ENCODE measurements at places on chromosomes 12 and 14.

DNA sequence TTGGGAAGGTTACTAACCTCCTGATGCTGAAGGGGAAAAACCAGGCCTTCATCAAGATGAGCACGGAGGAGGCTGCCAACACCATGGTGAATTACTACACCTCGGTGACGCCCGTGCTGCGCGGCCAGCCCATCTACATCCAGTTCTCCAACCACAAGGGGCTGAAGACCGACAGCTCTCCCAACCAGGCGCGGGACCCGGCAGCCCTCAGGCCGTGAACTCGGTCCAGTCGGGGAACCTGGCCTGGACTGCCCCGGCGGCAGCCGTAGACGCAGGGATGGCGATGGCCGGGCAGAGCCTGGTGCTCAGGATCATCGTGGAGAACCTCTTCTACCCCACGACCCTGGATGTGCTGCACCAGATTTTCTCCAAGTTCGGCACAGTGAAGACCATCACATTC lies 133.0 kb upstream of the FUT8 start:
- DNase-seq = no peak
- H3K4me1 ChIP-seq = peaks cover 17% of the 10 kb centered on the region
- no peak overlapping the region for H3K27ac ChIP-seq

DNA sequence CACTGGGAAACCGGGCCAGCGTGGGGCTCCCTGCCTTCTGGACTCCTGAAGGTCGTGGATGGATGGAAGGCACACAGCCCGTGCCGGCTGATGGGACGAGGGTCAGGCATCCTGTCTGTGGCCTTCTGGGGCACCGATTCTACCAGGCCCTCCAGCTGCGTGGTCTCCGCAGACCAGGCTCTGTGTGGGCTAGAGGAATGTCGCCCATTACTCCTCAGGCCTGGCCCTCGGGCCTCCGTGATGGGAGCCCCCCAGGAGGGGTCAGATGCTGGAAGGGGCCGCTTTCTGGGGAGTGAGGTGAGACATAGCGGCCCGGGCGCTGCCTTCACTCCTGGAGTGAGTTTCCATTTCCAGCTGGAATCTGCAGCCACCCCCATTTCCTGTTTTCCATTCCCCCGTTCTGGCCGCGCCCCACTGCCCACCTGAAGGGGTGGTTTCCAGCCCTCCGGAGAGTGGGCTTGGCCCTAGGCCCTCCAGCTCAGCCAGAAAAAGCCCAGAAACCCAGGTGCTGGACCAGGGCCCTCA lies 26.9 kb downstream of the HIP1R start:
- H3K36me3 ChIP-seq = peaks cover 23% of the 10 kb centered on the region
- H3K4me3 ChIP-seq = no peak overlapping the region
- no peaks in the 10 kb centered on the region for H3K27me3 ChIP-seq

- H3K4me1 ChIP-seq = no peaks in the 10 kb centered on the region
- DNase-seq = no peak
- no peak overlapping the region for H3K27ac ChIP-seq
- no peaks in the 10 kb centered on the region for H3K36me3 ChIP-seq
- H3K4me3 ChIP-seq = no peak overlapping the region
These were observed 83.3 kb upstream of the KCNH3 start for GRCh38 chr12:49455501-49455900.

- H3K4me1 ChIP-seq = peaks cover 30% of the 10 kb centered on the region
- no peak for DNase-seq
- no peaks in the 10 kb centered on the region for H3K27me3 ChIP-seq
- peaks cover 3% of the 10 kb centered on the region for H3K36me3 ChIP-seq
- no peak overlapping the region for H3K27ac ChIP-seq
- H3K4me3 ChIP-seq = no peak overlapping the region
These were observed 69.8 kb downstream of the NCOR2 start for GRCh38 chr12:124497658-124498057.

DNA sequence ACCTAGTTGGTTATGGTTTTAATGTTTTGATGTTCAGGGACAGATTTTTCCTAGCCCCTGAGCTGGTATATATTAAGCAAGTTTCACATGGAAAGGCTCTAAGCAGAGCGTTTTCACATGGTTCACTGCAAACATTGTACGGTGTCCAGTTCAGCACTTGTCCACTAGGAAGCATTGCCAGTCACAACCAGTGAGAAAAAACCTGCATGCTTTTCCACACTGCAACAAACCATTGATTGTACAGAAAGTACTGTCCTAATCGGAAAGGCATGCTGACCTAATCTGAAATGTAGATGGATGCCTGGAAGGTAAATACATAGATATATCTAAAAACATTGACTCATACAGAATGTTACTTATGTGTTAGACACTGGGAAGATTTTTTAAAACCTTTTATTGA lies 25.0 kb upstream of the NPAS3 start:
- H3K27ac ChIP-seq = no peak overlapping the region
- no peak overlapping the region for H3K4me3 ChIP-seq
- no peaks in the 10 kb centered on the region for H3K4me1 ChIP-seq
- H3K36me3 ChIP-seq = no peaks in the 10 kb centered on the region
- H3K27me3 ChIP-seq = no peaks in the 10 kb centered on the region
- DNase-seq = no peak

Data from neuronal stem cell (in vitro differentiated cells).